ENCODE measurements at places on chromosomes 6 and 20.

DNA sequence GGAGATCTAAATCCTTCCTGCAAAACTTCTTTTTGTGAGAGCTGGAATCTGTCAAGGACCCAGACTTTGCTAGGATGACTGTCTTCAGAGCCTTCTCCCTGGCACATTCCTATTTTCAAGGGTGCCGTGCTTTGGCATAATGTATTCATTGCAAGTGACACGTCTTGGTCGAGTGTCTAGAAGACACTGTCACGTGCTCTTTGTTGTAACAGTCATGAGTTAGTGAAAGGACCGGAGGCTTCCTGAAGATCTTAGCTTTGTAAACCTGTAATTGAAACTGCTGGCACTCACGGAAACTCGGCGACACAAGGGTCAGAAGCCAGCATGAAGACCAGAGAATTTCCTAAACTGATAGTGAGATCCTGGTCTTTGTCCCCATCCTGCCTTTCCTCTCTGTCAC lies 19.7 kb upstream of the TAGAP start:
- DNase-seq, result no peak

GRCh38 chr6:22696481-22696880 lies 127.1 kb downstream of the HDGFL1 start:
- DNase-seq, result no peak

DNA sequence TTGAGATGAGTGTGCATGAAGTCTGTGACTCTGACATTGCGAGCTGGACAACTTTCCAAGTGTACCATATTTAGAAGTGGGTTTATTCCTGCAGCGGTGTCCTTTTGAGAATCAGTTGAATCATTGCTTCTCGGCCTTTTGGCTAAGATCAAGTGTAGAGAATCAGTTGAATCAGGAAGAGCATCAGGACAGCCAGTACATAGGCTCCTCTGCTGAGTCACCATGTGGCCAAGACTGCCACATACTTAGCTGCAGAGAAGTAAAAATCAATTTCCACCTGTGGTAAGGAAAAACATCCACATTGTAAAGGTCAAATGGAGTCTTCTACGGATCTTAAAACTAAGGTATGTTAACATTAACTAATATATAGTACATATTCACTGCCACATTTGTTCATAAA lies 428.4 kb upstream of the MARCKS start:
- no peak for DNase-seq

GRCh38 chr6:18741741-18742140 lies 354.6 kb downstream of the RNF144B start:
- DNase-seq, result no peak

- DNase-seq, result no peak
Observed at GRCh38 chr6:159359581-159360297, 190.5 kb downstream of the FNDC1 start.

DNA sequence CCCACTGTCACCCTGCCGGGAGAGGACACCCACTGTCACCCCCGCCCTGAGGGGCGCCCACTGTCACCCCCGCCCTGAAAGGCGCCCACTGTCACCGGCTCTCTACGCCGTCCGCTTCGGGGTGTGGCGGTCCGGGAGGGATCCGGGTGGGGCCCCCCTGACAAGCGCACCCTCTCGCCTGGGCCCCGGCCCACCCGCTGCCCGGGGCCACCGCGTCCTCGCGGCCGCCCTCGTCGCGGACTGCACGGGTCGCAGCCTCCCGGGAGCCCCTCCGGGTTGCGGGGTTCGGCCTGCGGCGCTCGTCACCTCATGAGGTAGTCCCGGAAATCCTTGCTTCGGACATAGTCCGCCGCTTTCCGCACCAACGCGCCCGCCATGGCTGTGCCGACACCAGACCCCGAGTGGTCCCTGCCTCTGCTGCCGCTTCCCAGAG lies 224 bp downstream of the MPC1 start:
- no peak for DNase-seq

DNA sequence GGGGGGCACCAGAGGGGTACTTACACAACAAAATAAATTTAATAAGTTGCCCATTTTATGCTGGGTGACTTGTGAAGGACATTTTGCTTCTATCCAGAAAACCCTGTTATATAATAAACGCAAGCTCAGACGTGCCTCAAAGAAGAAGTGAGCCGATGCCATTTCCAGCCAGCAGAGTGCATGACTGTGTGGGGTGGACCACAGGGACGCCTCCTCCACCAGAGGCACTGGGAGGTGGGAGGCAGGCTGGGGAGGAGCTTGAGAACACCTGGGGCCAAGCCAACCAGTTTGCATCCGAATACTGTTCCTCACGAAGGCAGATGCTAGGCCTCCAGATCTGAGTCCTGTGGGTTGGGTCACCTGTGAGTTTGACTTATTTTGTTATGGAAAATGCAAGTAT lies 363.8 kb downstream of the RNGTT start:
- DNase-seq, result no peak

- no peak for DNase-seq
Observed at GRCh38 chr20:58231683-58232082, 3.2 kb upstream of the ANKRD60 start.

DNA sequence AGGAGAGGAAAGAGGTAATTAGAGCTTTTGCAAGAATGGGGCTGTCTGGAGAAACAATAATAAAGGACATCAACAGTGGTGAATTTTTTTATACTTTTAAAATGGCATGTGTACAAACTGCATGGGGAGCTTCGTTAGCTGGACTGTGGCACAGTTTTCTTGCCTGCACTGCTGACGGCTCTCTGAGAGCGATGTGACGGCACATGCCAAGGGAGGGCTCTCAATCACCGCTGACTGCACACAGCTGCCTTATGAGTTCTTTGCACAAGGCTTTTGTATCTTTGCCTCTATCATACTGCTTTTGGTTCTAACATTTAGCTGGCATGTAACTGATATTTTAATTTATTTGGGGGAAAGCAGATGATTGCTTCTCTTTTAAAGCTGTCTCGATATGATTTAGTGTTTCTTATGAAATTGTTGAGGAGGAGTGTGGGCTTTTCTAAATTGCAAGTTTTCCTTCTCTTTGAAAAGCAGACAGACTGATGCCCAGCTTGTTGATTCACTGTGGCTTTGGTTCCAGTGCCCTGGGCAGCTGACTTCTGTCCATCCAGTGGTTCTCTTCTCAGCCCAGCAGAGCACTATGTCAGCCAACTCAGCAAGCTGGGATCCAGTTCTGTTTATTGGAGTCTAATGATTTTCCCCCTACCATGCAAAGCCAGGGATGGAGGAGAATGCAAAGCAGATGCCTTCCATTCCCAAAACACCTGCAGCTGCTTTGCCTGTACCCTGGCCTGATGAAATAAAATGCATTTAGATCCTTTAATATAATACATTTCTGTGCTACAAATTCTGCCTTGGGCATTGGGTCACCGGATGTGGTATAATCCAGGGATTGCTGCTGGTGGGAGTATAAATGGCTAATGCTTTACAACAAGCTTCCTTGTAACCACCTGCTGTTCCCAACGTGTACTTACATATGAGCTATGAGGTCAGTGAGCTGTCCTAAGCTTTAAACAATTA lies 323.9 kb downstream of the ZFAND3 start:
- DNase-seq, result no peak

DNA sequence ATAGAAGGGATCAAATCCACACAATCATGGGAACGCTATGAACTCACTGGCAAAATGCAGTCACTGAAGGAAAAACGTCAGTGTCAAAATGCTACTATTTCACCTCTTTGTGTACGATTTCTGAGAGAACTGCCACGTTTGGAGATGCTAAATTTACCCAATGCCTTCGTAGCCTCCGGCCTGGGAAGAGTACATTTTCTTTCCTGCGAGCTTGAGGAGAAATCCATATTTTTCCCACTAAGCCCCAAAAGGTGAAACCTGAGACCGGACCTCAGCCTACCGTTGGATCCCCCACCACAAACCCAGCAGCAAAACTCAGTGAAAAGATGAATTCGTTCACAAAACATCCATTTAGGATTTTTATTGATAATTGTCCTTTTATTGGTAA lies 131.7 kb downstream of the GPX5 start:
- DNase-seq, result no peak

- DNase-seq, result no peak
Observed at GRCh38 chr6:130027948-130028347, 9.6 kb downstream of the L3MBTL3 start.

DNA sequence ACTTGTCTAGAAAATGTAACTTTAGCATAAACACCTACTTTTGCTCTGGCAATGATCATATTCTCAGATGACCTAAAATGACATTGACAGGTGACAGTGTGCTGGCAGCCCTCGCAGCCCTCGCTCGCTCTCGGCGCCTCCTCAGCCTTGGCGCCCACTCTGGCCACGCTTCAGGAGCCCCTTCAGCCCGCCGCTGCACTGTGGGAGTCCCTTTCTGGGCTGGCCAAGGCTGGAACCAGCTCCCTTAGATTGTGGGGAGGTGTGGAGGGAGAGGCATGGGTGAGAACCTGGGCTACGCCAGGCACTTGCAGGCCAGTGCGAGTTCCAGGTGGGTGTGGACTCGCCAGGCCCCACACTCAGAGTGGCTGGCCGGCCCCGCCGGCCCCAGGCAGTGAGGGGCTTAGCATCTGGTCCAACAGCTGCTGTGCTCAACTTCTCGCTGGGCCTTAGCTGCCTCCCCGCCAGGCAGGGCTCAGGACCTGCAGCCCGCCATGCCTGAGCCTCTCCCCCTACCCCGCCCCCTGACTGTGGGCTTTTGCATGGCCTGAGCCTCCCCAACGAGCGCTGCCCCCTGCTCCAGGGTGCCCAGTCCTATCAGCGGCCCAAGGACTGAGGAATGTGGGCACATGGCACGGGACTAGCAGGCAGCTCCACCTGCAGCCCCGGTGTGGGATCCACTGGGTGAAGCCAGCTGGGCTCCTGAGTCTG lies 17.2 kb downstream of the GSTA1 start:
- no peak for DNase-seq

- peak; percentile 97 for DNase-seq
Observed at GRCh38 chr20:38926142-38926933, at the start of gene FAM83D. TSS of gene FAM83D (plus strand) at chr20:38926417. CDS start at chr20:38926443, 26 bp downstream.

GRCh38 chr6:5261545-5262109 lies 314 bp downstream of the FARS2 start:
- DNase-seq, result no peak

GRCh38 chr20:2217857-2218539 lies 77.8 kb upstream of the TGM3 start:
- no peak for DNase-seq

DNA sequence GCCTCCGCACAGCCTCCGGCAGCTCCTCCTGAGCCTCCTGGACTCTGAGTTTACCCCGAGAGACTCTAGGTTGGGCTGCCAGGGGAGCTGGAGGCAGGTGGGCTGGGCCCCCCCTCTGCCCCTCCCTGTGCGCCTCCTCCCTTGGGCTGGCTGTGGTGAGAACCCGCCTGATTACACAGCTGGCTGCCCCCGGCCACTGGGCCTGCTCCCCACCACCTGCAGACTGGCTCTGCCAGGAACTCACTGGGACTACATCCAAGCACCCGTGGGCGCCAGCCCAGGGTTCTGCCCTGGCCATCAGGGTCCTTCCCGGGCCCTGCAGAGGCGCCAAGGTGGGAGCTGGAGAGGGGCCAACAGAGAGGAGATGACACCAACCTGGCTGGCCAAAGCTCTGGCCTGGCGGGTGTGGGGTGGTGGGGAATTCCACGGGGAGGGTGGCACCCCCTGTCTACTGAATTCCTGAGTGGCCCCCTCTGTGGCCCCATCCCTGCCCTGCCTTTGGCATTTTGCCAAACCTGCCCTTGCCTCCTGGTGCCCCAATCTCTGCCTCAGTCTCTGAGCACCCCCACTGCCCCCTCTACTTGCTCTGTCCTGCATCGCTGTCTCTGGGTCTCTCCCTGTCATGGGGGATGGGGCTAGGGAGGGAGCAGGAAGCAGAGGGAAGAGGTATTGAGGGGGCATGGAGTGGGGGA lies 21.9 kb upstream of the CDH22 start:
- no peak for DNase-seq
